ENCODE measurements at places on chromosomes 7 and 10.

DNA sequence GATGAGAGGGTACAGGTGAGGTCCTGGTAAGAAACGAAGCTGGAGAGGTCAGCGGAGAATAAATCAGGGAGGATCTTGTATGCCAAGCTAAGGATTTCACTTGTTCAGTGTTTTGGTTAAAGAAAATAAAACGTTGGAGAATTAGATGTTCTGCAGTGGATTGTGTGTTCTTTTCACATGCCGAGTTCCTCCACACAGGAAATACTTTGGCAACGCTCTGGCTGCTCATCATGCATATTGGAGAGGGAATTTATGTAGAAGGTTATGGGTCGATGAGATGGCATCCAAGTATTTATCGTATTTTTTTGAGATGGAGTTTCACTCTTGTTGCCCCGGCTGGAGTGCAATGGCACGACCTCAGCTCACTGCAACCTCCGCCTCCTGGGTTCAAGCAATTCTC, 11.0 kb downstream of the RPS24 start:
- no peak for DNase-seq

DNA sequence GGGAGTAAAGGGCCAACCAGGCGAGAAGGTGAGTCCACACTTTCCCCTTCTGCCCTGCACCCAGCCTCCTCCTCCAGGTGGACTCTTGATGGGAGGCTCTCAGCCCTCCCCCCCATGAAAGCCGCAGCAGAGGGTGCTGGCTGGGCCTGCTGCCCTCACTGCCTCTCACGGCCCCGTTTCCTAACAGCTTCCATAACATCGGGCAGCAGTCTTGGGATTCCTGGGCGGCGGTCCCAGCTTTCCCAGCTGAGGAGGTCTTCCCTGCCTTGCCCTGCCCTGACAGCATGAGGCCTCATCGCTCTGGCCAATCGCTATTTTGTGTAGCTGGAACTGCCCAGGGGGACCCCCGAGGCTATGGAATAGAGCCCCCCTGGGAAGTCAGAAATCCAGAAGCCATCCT, 76.3 kb downstream of the COL13A1 start:
- no peak for DNase-seq

- DNase-seq, result no peak
These were observed 39.9 kb downstream of the ADCYAP1R1 start for GRCh38 chr7:31091924-31092434.

DNA sequence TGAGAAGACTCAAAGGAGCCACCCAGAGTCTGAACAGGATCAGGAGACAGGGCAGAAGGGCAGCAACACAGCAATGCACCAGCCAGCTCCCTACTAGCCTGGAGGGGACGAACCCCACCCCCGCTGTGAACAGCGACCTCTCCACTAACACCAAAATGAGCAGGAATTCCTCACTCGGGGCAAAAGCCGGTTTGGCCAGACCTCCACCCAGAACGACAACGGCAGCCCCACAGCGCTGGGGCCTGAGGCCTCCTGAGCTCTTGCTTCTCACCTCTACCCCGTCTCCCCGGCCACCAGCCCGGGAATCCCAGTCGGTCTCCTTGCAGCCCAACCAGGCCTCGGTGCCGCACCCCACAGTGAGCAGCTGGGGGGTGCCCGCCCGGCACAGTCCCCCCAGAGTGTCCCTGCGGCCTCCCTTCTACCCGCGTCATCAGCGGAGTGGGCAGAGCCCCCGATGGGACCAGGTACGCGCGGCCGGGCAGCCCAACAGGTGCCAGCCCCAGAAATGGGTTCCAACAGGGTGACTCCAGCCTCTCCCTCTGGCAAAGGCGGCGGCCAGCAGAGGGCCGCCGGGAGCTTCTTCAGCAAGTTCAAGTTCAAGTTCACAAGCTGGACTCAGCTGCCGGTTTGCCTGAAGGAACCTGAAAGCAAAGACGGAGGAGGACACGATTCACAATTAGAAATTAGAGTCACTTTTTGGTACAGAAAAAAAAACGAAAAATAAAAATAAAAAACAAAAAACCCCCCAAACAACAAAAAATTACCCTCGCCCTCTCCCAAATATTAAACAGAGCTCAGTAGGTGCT, 129.0 kb downstream of the MARCHF5 start:
- DNase-seq, result no peak

- no peak for DNase-seq
These were observed 198.6 kb downstream of the TRIL start for GRCh38 chr7:28759475-28759971.

- no peak for DNase-seq
These were observed 151.3 kb downstream of the GALNT11 start for GRCh38 chr7:152176797-152177196.

DNA sequence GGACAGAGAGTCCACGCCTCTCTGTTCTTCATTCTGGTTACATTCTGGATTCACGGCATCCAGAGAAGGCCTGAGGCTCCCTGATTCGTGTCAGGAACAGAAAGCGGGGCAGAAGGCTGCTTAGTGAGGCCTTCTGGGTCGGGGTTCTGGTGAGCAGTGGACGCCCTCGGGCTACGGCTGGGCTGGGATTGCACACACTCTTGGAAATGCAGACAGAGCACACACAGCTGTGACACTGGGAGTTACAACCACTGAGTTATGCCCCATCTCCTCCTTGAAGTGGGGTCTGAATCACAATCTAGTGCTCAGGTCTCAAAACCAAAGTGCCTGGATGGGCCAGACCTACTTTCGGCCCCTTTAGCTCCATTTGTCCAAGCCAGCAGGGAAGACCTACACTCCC, 156.9 kb upstream of the GDF10 start:
- DNase-seq, result no peak

- DNase-seq, result no peak
These were observed 164.2 kb downstream of the HDAC9 start for GRCh38 chr7:18659746-18660145.

GRCh38 chr10:131650771-131651673, 249.8 kb upstream of the PPP2R2D start:
- DNase-seq, result no peak

DNA sequence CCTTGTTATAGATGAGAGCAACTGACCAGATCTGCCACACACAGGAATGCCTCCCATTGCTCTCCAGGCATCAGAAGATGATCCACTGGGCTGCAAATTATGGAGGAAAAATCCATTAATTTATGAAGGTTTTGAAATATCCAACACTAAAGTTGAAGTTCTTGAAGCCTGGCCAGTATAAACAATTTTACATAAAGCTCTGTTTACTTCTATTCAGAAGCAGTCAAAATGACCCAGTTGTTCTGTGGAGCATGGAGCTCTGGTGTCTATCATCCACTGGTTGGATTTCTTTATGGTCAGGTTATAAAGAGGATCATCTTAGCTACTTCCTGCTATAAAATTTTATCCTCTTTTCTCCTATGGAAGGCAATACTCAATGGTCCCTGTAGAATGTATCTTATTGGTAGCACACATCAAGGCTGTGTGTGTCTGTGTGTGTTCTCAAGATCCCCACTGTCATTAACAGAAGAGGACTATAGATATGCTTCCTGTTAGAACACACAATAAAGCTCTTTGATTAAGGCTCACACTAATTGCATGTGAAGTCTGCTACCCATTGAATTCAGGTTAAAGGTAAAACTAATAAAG, 747.4 kb downstream of the SUGCT start:
- DNase-seq, result no peak

DNA sequence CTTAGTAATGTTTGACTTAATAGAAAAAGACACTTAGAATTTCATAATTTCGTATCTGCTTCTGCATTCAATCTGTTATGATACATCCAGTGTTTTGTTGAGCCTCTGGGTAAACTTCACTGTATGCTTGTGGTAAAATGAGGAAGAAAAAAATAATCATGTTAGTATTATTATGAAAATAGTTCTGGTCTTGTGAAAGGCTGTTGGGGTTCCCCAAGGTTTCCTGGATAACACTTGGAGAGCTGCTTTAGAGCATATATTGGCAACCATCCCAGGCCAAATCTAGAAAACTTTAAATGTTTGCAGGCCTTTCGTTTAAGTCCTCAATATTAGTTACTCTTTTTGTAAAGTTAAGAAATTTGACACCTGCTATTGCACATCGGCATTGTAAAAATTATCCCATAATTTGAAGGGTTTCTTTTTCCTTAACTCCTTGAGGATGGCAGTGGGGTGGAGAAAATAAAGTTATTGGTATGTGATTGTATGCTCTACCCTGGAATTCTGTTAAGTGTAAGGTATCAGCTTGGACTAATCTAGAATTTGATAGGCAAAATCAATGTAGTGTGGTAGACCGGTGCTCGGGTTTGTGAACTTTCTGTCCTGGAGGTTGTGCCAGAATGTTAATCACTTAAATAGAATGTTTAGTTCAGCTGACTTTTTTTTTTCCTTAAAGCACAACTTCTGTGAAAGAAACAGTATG, 54.5 kb downstream of the WAC start:
- no peak for DNase-seq

DNA sequence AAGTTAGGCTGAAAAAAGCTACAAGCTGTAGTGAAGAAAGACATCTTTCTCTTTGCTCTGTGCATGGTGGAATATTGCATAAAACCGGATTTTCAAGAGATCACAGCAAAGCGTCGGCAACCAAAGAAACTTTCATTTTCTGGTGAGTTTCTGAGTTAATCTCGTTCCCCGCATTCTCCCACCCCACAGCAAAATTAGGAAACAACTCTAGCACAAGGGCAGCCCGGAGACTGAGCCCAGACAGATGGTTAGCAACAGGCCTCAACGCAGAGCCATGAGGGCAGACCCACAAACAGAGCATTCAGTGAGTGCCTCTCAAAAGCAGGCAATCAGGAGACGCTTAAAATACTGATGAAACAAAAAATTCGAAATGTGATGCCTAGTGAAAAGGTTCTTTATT, 396.1 kb upstream of the KLF6 start:
- no peak for DNase-seq

DNA sequence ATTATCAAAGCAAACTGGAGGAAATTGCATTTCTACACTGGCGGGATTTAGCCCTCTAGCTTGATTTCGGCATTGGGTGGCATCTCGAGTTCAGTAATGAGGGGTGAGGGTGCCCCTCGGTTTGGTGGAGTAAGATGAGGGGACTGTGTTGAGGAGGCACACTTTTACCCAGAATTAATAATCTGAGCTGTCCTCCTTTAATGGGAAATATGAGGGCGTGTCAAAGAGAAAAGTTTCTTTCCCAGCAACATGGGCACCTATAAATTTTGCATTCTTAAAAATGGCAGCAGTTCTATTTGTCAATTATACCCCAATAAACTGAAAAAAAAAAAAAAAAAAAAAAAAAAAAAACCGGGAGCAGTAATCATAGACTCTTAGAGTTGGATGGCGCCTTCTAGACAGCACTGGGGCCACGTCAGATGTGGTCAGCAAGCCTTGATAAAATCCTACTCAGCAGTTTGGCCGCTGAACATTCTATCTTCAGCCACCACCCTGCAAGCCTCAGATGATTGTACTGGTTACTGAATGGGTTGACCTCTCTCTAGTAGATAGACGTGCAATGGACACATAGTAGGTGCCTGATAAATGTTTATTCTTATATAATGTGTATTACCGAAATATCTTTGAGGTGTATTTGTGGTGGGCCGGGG, 931 bp downstream of the PAPSS2 start:
- no peak for DNase-seq

DNA sequence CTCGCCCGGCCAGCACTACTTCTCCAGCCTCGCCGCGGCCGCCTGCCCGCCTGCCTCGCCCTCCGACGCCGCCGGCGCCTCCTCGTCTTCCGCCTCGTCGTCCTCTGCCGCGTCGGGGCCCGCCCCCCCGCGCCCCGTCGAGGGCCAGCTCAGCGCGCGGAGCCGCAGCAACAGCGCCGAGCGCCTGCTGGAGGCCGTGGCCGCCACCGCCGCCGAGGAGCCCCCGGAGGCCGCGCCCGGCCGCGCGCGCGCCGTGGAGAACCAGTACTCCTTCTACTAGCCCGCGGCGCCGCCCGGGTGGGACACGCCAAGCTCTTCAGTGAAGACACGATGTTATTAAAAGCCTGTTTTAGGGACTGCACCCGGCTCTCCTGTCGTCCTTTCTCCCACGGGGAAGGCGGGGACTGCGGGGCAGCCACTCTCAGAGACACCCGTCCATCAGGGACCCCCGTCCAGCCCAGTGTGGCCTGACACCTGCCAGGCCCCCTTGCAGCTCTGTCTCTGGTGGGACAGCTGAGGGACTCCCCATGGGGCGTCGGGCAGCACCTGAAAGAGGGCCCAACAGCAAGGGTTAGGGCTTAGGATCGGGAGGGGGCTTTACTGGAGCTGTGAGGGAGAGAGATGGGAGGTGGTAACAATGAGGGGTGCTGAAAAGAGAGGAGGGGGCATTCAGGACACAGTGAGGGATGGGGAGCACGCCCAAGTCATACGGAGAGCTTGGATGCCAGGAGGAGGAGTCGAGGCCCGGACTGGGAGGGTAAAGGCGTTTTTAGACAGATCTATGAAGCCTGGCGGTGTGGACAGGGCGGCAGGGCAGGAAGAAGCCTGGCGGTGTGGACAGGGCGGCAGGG, 34.7 kb downstream of the SPDYE6 start:
- peak; percentile 68 for DNase-seq

GRCh38 chr7:141271451-141271850, 197.6 kb downstream of the TMEM178B start:
- no peak for DNase-seq

DNA sequence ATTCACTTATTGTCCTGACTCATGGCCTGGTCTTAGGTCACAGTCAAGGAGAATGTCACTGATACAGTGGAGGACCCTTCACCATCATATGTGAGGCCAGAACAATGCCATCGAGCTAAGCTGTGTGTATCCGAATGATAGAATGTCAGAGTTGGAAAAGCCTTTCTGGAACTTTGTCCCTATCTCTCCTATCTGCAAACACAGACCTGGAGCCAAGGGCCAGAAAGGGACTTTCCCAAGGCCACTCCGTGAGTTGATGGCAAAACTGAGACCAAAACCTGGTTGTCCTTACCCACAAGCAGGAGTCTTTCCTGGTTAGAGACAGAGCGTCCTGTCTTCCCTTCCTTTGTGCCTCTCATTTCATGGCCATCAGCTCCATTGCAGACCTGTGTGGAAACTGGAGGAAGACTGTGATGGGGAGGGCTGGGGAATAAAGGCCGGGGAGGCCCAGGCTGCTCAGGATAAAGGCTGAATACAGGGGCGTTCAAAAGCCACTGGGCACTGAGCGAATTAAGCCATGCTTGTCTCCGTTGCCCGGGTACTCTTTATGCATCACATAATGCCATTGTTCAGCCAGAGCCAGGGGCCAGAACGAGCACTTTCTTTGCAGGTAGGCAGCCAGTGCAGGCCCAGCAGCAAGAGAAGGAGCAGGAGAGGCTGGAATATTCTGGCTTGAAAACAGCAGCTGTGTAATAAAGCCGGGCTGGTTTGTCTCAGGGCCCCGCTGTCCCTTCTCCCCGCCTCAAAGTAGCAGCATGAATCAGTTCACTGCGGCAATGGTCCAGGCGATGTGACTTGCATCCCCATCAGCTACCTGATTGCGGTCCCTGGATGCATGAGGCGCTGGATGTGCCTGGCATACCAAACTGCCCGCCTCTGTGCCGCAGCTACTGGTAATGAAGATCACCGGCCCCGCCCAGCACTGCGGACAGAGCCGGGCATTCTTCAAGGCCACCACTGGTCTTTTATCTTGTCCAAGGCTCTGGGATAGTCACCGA, 143.0 kb downstream of the RPS24 start:
- DNase-seq, result no peak
